Activated CD4-positive, alpha-beta memory T cell treated with anti-CD3 and anti-CD28 coated beads, Interleukin-2, amount 10 ng/mL, durations not matched to agents 7 days and 5 days (primary cell): ENCODE measurements at places on chromosomes 6 and 20. TPM values are rescaled to one million over a fixed set of nuclear protein-coding genes. Genes with fewer than 3 reads are reported as not detected.
A peak's percentile ranks its signal among the peaks of the same experiment; 100 is the strongest.

DNA sequence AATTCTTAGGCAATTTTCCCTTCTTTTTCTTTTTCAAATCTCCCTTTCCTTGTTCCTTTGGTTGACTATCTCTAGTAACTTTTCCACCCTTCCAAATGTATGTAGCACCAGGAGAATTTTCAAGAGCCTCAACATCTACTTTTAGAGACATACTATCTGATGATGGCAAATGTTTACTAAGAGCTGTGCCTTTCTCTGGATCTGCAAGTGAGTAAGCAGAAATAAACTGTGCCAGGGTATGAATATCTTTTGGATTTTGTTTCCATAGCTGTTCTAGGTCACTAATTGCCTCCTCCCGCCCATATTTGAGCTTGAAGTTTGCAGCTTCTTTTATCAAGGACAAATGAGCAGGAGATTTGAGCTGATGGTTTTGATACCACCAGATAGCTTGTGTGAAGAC lies 69.5 kb downstream of the GTF2H5 start:
- H3K4me3 ChIP-seq, result no peak overlapping the region
- no peaks in the 10 kb centered on the region for H3K27me3 ChIP-seq
- no peak overlapping the region for H3K27ac ChIP-seq
- peaks cover 11% of the 10 kb centered on the region for H3K36me3 ChIP-seq
- no peak for DNase-seq
- H3K4me1 ChIP-seq, result peaks cover 25% of the 10 kb centered on the region

The C20orf202 gene
- total RNA-seq, result not detected

- H3K4me1 ChIP-seq, result peaks cover 12% of the 10 kb centered on the region
- H3K27me3 ChIP-seq, result peaks cover 23% of the 10 kb centered on the region
- H3K27ac ChIP-seq, result peak overlapping the region; percentile 41
- H3K4me3 ChIP-seq, result peak overlapping the region; percentile 73
Measured at GRCh38 chr6:3355358-3356055, 96.8 kb downstream of the PSMG4 start.

The VPS52 gene
- total RNA-seq, result 53.1 TPM

GRCh38 chr6:37710616-37711015 lies 12.9 kb upstream of the MDGA1 start:
- H3K27me3 ChIP-seq, result no peaks in the 10 kb centered on the region
- H3K27ac ChIP-seq, result no peak overlapping the region
- no peaks in the 10 kb centered on the region for H3K36me3 ChIP-seq
- H3K4me1 ChIP-seq, result peaks cover 26% of the 10 kb centered on the region
- DNase-seq, result no peak

The ZC2HC1B gene
- total RNA-seq, result not detected
